ENCODE measurements at places on chromosomes 12 and 14.

- DNase-seq: no peak
Measured at GRCh38 chr12:107543416-107543815, 142.2 kb upstream of the PWP1 start.

DNA sequence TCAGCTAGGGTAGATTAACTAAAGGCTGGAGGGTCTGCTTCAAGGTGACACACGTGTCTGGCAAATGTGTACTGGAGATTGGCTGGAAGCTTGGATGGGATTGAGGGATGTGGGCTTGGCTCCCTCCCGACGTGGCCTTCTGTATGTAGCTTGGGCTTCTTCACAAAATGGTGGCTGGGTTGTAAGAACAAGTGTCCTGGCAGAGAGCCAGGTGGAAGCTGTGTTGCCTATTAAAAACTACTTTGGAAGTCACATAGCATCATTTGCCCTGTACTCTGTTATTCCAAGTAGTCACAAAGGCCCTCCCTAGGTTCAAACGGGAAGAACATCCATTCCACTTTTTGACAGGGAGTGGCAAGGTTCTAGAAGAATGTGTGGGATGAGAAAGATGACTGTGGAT, 174.1 kb upstream of the PRICKLE1 start:
- DNase-seq: no peak

- no peak for DNase-seq
Measured at GRCh38 chr12:107309020-107309419, 215.7 kb upstream of the CRY1 start.

DNA sequence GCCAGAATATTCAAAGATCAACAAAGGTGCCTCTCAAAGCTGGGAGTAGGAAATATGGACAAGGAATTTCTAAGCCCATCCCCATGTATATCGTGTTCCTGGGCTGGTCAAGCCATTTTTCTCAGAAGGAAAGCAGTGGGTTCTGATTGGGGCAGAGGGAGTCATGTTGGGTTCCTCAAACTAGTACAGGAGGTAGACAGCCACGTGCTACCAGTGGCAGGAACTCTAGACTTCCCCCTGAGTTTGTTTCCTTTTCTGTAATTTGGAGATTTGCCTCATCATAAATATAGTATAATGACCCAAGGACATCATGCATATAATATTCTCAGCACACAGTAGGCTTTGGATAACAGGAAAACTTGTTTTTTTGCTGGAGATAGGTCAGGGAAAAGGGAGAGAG, 16.4 kb upstream of the PLEKHH1 start:
- DNase-seq: no peak

DNA sequence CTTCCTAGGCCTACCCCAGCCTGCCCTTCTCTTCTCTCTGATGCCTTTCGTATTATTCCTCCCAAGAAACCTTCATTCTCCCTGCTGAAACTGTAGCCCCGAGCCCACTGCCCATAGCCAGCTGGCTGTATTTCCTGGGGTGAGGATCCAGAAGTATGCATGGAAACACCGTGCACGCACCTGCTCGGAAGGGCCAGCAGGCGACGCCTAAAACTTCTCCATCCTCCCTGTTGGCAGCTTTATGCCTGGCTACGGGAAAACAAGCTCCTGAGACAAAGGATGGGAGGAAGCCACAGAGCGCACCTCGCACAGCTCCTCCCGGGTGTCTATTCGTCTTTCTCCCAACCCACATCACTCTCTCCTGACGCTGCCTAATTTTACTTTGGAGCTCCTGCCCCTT, 69.0 kb upstream of the CAPRIN2 start:
- no peak for DNase-seq

DNA sequence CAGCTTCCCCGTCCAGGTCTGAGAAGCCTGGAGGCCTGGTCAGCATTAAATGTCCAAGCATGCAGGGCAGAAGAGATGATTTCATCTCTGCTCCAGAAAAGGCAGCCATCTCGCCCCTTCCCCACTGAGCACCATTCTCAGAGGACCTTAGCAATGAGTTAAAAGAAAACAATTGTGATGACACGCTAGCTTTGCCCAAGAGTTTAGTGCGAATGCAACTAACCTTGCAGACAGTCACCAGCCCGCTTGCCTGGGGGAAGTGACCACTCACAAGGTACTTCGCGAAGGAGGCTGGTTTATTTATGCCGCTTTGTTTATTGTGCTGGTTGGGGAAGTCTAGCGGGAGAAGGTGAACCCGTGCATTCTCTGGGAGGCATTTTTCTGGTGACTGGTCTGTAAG, 170.7 kb downstream of the RBM19 start:
- no peak for DNase-seq

DNA sequence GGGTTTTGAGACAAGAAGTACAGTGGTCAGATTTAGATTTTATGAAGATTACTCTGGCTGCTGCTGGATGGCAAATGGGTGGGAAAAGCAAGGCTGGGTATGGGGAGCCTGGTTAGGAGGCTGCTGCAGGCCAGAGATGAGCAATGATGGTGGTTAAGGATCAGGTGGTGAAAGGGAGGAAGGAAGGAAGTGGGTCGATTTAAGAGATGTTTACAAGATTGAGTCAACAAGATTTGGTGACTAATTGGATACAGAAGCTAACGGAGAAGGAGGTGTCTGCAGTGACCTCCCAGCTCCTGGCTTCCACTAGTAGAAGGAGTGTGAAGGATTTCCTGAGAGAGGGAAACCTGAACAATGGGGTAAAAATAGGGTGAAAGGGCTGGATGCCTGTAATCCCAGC, 18.7 kb downstream of the NOS1 start:
- no peak for DNase-seq

GRCh38 chr12:118332511-118332910, 40.2 kb downstream of the TAOK3 start:
- no peak for DNase-seq

- no peak for DNase-seq
Measured at GRCh38 chr12:123346946-123347345, 17.7 kb downstream of the SBNO1 start.

DNA sequence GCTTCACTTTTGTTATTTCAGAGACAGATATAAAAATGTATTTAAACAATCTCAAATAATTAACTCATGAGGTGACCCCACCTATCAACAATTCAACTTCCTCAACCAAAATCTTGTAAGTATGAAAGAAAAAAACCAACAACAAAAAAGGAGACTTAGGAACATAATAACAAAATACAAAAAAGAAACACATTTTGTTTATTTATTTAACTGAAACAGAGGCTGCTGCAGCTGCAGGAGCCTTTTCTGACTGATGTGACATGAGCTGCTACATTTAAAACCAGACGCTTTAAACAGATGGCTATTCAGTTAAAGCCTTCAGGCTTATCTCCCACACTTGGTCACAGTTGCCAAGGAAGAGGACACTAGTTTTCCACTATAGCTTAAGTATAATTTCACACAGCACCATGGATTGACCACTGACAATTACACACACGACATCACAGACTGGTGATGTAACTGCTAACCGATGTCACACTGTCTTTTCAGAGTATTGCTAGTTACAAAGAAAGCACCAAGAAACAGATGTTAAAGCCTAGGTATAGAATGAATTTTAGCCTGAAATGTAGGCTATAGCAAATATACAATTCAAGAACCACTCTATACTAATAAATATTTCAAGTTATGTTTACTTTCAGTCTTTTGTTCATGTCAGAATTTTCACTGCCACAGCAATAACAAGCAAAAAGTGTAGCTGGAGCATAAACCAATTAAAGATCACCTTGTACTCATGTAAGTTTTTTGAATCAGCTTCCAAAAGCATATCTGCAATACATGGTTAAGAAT, 113.0 kb downstream of the MED13L start:
- DNase-seq: no peak

DNA sequence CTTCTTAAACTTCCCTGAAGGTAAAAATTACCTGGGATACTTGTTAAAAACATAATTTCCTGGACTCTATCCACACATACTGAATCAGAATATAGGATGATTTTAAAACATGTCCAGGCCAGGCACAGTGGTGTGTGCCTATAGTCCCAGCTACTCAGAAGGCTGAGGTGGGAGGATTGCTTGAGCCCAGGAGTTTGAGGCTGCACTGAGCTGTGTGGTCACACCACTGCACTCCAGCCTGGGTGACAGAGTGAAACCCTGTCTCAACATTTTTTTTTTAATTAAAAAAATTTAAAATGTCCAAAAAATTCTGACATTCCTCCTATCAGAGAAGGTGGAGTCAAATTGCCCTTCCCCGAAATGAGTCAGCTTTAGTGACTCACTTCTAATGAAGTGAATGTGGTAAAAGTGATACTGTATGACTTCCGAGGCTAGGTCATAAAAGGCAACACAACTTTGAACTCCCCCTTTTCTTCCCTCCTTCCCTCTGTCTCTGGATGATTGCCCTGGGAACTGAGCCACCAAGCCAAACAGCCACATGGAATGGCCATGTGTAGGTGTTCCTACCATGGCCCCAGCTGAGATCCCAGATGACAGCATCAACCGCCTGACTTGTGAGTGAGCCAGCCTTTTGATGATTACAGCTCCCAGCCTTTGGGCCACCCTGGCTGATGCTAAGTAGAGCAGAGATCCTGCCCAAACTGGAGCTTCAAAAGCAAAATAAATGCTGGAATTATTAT, 36.3 kb downstream of the LIMA1 start:
- DNase-seq: no peak

DNA sequence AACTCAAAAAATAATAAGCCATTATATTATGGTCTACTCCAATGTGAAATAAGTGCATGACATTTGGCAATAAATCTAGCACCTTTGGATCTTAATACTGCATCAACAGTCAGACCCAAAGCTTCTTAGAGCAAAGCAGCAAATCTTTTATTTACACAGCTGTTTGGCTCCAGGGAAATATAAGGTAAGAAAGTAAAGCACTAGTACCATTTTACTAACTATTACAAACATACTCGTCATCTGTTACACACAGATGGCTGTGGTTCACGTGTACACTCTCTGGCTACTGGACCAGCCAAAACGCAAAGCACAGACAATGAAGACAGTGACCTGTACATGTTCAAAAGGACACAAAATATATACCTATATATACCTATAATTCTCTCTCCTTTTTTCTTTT, 2.8 kb downstream of the FGD6 start:
- DNase-seq: no peak

- no peak for DNase-seq
Measured at GRCh38 chr12:105696-106095, 39.1 kb downstream of the IQSEC3 start.

- no peak for DNase-seq
Measured at GRCh38 chr14:64857979-64858744, 21.5 kb downstream of the SPTB start.

DNA sequence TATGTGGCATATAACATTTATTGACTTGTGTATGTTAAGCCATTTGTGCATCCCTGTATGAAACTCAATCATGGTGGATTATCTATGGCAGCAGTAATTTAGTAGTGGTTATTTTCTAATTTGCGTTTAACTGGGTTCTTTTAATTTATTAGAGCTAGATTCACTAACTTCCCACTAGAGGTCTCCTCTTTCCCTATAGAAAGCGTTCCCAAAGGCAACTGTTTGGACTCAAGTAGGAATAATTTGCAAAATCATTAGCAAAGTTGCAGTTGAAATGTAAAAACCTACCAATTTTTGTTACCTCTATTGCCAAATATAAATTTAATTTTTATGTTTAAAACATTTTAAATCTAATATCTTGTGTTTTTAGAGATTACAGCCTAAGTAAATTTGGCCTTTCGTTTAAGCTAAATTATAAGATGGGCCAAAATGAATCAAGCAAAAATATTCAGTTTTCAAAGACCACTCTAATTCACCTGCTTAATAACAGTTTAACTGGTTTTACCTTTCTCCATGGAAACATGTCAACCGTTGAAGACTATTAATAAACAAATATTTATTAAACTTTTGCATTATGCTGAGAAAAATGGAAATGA, 6.0 kb downstream of the DMAC2L start:
- peak; percentile 23 for DNase-seq

- DNase-seq: peak; percentile 76
Measured at GRCh38 chr14:50560931-50561285, 963 bp downstream of the ATL1 start.

DNA sequence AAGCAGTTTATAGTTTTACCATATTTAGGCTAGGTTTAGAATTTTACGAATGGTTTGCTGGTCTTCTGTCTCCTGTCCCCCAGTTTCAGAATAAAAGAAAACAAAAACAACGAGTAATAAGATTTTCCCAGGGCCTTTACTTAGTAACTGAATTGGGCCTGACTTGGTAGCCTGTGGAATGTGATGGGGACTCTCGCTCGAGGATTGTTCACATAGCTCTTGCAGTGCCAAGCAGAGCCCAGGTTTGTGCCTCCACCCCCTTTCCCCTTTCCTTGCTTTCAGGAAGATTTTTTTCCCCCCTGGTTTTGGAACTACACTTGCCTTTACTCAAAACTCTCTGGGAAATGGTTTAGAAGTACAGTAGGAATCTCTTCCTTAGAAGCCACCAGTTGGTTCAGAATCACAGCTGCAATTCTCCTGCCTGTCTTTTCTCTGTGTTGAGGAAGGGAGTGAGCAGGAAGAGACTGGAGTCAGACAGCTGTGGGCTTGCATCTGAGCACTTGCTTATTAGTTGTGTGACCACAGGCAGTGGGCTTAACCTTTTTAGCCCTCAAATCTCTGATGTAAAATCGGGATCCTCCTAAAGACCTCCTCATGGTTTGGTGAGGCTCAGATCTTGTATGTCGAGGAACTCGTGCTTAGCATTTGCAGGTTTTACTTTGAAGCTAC, 501.2 kb downstream of the PCNX1 start:
- DNase-seq: no peak

GRCh38 chr12:27899151-27899661, 73.3 kb downstream of the PTHLH start:
- no peak for DNase-seq

- DNase-seq: no peak
Measured at GRCh38 chr14:20624495-20625070, 16.9 kb downstream of the OR6S1 start.

GRCh38 chr14:22194664-22195063, 394.4 kb downstream of the DAD1 start:
- no peak for DNase-seq

GRCh38 chr14:73795974-73796373, 55.7 kb upstream of the PTGR2 start:
- DNase-seq: no peak

DNA sequence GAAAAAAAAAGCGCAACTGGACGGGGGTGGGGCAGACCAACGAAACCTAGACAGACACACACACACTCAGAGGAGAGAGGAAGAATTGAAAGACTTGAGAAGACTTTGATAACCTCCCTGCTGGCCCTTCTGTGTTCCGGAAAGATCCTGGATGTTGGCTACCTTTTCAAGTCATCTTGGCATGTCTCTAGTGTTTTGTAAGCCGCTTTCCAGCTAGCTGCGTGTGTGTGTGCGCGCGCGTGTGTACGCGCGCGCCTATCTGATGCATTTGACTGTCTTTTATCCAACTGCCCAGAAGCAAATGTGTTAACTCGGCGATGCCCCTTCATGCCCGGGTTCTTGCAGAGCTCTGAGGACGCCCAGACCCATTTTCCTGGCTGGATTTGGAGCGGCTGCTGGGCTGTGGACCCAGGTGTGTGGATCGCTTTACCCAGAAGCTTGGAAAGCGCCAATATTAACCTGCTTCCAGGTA, 664 bp downstream of the LRFN5 start:
- peak; percentile 63 for DNase-seq

- DNase-seq: no peak
Measured at GRCh38 chr14:102980409-102980810, 57.9 kb downstream of the AMN start.
